Activated CD4-positive, alpha-beta T cell treated with anti-CD3 and anti-CD28 coated beads for 24 hours (primary cell): ENCODE measurements at places on chromosomes 7 and 10.

DNA sequence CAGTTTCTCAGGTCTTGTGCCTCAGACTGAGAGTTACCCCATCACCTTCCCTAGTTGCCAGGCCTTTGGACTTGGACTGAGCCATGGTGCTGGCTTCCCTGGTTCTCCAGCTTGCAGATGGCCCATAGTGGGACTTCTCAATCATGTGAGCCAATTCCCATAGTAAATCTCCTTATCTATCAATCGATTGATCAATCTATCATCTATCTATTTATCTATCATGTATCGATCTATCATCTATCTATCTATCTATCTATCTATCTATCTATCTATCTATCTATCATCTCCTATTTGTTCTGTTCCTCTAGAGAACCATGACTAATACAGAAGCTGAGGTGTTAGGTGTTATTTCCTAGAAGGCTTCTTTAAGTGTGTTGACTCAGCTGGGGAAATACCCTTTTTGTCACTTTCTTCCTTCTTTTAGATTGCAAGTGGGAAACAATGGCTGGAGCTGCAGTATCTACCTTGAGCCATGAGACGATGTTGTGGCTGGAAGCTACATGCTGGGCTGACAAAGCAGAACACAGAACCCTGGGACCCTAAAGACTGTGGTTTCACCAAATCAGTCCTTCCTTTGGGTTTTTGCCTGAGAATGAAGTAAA, 234.7 kb upstream of the GLI3 start:
- DNase-seq = no peak

GRCh38 chr10:130255777-130256176, 119.6 kb downstream of the GLRX3 start:
- no peak for DNase-seq

GRCh38 chr10:112362833-112363232, 11.1 kb upstream of the ACSL5 start:
- DNase-seq = no peak

DNA sequence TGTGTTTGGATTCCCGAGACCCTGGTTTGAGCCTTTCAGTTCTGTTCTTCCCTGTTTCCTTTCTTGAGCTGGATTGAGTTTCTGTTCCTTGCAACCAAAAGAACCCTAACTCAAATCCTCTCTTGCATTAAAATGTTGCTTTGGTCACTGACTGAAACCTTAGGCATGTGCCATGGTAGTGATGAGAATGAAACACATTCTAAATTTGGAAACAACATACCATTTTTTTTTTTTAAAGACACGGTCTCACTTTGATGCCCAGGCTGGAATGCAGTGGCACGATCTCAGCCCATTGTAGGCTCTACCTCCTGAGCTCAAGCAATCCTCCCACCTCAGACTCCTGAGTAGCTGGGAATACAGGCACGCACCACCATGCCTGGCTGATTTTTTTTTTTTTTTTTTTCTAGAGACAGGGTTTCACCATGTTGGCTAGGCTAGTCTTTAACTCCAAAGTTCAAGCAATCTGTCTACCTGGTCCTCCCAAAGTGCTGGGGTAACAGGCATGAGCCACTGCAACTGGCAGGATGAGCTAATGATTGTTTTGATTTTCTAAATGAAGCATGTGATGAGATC, 8.4 kb downstream of the THAP5 start:
- no peak for DNase-seq

- DNase-seq = no peak
These were observed 3.8 kb downstream of the FAM107B start for GRCh38 chr10:14770927-14771326.

DNA sequence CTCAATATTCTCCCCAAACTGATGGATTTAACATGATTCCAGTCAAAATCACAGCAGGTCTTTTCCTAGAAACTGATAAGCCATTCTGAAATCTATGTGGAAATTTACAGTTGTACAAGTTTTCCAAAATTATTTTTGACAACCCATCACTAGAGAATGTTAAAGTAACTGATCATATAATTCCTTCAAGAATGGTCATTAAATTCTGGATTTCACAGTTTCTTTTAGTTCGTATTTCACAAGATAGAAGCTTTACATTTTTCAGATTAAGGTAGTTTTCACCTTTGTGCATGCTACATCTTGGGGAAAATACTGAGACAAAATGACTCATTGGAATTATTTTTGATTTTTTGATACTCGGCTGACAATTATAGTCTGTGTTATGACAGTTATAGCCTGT, 174.3 kb downstream of the MGMT start:
- no peak for DNase-seq

- no peak for DNase-seq
These were observed 50.0 kb downstream of the CFAP58 start for GRCh38 chr10:104403636-104404035.

DNA sequence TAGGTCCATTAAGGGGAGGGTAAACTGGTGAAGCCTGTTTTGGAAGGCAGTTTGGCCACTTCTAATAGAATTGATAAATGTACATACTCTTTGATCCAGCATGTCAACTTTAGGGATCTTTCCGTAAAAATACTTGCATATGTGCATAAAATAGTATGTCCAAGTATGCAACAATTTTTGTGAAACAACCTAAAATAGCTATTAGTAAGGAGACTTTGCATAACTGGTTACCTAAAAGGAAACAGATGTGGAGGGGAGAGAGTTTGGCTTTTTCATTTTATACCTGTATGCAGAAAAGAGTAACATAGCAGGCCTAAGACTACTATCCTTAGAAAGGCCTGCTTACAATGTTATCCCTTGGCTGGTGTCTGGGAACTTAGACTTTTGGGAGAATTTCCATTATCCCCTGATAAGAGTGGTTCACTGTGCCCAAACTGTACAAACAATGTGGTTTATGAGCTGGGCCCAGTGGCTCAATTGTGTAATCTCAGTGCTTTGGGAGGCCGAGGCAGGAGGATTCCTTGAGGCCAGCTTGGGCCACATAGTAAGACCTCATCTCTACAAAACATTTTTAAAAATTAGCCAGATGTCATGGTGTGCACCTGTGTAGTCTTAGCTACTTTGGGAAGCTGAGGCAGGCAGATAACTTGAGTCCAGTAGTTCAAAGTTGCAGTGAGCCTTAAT, 21.3 kb downstream of the PTPN12 start:
- DNase-seq = no peak

GRCh38 chr10:124155781-124156435, 62.5 kb upstream of the CHST15 start:
- no peak for DNase-seq

GRCh38 chr10:54914049-54914448, 113.0 kb upstream of the PCDH15 start:
- DNase-seq = no peak

- no peak for DNase-seq
These were observed 5.4 kb downstream of the PSD start for GRCh38 chr10:102413053-102413705.

GRCh38 chr10:100755821-100756220, 10.4 kb downstream of the PAX2 start:
- DNase-seq = no peak

- no peak for DNase-seq
These were observed 91.2 kb upstream of the RET start for GRCh38 chr10:42985436-42986316.

DNA sequence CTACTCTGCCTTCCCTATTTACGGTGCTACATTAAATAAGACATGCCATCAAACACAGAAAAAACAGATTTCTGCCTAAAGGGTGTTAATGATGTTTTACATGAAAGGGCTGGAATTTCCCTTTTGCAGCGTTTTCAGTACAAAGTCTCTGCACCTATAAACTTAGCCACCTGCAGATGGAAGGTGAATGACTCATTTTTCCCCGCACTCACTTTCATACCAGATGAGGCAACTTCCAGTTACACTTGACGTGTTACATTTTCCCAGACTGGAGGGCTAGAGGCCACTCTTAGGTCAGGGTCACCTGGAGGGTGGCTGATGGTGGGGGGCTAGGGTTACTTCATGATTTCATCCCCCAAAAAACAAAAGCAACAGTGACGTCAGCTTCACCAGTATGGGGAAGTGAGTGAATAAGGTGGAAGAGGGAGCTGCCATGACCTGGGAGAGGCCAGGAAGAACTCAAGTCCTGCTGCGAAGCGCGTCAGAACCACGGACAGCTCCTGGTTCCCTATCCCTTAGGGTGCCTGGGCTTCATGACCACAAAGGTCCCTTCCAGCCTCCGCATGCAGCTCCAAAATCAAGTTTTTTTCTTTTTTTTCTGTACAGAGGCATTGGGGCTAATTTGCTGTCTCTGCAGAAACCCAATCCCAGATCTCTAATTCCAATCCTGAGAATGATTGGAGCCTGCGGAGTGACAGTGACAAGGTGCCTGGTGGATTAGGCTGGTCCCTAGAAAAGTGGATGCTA, 94.0 kb downstream of the ADARB2 start:
- peak; percentile 3 for DNase-seq

DNA sequence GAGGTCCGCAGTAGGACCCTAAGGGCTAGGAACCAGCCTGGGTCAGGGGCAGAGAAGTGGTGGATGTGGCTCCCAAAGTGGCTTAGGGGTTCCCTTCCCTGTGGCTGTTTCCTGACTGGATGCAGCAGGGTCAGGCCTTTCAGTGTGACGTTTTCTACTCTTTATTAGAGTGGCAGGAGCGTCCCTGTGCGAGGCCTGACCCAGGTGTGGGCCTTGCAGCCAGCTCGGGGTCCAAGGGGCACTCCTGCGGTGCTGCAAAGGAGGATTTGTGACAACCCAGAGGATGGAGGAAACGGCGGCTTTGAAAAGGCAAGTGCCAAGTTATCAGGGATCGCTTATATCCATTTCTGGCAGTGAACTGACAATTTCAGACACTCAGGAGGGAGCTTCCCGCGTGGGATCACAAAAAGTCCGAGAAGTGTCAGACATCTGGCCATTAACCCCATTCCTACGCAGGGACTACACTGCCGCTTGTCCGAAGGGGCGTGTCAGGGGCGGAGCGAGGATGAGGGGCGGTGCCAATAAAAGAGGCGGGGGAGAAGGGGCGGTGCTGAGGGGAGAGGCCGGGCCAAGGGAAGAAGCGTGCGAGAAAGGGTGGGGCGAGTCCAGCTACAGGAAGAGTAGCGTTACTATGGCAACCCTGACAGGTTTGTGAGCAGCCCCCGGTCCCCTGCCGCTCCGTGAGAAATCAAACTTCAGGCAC, 98.8 kb upstream of the ZNF722 start:
- peak; percentile 72 for DNase-seq
